ENCODE measurements at places on chromosomes 11 and 22. TPM values are rescaled to one million over a fixed set of nuclear protein-coding genes. Genes with fewer than 3 reads are reported as not detected.
A peak's percentile ranks its signal among the peaks of the same experiment; 100 is the strongest.

DNA sequence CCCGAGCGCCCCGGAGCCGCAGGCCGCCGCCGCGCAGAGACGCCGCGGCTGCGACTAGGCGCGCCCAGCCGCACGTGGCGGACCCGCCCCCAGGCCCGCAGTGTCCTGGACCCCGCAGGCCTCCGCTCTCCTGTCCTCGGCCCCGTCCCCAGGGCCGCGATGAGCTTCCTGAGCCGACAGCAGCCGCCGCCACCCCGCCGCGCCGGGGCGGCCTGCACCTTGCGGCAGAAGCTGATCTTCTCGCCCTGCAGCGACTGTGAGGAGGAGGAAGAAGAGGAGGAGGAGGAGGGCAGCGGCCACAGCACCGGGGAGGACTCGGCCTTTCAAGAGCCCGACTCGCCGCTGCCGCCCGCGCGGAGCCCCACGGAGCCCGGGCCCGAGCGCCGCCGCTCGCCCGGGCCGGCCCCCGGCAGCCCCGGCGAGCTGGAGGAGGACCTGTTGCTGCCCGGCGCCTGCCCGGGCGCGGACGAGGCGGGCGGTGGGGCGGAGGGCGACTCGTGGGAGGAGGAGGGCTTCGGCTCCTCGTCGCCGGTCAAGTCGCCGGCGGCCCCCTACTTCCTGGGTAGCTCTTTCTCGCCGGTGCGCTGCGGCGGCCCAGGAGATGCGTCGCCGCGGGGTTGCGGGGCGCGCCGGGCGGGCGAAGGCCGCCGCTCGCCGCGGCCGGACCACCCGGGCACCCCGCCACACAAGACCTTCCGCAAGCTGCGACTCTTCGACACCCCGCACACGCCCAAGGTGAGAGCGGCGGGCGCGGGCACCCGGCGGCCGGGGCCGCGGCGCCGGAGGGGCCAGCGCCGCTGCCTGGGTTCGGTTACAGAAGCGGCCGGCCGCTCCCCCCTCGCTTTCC is 528 bp downstream of the WEE1 start:
- no peak for DNase-seq

- DNase-seq: no peak
These were observed 2.0 kb downstream of the GRK2 start for GRCh38 chr11:67268081-67268961.

DNA sequence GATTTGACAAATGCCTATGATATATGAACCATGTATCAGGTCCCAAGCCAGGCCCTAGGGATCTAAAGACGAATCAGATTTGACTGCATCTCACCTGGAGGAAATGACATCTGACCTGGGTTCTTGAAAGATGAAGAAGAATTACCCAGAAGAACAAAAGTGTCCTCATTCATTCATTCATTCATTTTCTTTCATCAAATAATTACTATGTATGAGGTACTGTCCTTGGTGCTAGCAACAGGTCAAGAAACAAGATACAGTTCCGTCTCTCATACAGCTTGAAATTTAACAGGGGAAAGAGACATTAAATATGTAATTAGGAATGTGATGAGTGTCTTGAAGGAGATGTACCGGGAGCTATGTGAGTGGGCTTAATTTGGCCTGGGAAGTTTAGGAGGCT is 1.8 kb upstream of the APBB1 start:
- no peak for DNase-seq

GRCh38 chr11:79708319-79708932 is 267.6 kb upstream of the TENM4 start:
- no peak for DNase-seq

GRCh38 chr11:111777094-111778046 is 11.2 kb upstream of the PPP2R1B start:
- DNase-seq: peak; percentile 45

DNA sequence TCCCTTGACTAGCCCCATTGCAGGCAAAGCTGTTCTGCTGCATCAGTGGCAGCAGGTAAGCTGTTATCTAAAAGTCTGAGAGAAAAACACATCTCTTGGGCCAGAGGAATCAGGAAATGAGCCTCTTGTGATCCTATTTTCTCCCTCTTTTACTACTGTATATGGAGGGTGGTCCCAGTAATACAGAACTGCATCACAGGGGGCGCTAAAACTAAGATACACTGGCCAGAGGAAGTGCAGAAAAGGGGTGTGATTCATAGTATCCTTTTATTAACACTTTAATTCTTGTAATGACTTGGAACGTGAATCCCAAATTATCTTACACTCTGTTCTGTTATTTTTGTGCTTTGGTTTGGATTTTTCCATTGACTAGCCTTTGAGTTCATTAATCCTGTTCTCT is 8.8 kb upstream of the MED17 start:
- no peak for DNase-seq

DNA sequence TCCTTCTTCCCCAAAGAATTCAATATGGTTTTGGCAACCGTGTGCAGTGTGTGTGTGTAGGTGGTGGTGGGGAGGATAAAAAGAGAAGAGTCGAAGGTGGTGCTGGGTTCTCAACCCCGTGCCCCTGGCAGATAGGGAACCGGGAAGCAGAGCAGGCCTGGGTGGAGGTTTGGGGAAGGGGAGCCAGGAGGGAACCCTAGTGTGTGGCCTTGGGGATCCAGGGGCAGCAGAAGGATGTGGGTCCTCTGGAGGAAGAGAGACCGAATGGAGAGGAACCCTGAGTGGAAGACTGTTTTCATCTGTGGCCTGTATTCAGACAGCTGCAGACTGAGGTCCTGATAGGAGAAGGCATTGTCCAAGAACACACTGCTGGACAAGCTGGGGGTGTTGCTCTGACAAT is 73.3 kb upstream of the B3GAT1 start:
- no peak for DNase-seq

GRCh38 chr11:64379817-64380709 is 21.1 kb downstream of the RPS6KA4 start:
- DNase-seq: no peak

DNA sequence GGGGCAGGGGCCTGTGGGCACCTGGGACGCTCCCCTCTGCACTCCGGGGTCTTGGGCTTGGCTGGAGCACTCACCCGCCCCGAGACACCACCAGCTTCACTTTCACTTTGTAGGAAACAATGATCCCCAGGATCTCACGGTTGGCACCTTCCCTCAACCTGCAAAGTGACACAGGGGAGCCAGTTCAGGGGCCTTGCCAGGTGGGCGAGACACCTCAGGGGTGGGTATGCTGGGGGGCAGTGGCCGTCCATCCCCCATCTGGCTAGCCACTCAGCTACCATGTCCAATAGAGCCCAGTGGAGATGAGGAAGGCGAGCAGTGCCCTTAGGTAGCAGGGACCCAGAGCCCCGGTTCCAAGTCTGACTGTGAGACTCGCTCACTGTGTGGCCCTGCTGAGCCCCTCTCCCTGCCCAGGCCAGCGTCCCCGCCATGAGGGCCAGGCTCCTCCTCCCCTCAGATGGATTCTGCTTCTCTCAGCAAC is 32.3 kb downstream of the TPBGL start:
- DNase-seq: no peak

DNA sequence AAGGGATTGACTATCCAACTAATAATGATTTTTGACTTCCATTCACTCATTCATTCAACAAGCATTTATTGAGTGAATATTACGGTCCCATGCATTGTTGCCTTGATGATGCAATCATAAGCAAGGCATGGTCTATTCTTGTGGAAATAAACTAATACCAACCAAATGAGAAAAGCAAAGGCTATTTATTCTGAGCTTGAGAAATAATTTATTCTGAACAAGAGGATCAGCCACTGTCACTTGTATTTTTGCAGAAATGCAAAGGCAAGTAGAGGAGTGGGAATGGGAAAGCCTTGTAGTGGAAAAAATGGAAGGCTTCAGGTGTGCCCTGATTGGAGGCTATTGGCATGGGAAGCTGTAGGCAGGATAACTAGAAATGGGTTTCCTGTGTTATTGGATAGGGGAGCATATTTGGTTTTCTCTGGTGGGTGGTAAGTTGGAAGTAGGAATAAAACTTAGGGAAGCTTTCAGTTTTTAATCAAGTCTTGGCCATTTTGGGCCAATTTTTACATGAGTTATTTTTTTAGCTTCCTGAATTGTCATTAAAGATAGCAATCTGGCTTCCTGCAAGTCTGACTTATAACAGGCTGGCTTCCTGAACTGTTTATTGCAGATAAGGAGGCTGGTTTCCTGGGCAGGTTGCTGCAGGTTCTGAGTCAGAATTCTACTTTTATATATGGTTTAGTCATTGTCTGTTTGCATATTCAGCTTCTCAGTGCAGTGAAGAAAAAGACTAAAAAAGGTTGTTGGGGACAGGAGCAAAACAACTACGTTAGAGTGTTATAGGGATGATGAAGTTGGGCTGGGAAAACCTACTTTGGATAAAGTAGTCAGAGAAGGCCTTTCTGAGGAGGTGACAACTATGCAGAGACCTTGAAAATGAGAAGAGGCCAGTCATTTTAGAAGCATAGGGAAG is 106.7 kb downstream of the APIP start:
- no peak for DNase-seq

DNA sequence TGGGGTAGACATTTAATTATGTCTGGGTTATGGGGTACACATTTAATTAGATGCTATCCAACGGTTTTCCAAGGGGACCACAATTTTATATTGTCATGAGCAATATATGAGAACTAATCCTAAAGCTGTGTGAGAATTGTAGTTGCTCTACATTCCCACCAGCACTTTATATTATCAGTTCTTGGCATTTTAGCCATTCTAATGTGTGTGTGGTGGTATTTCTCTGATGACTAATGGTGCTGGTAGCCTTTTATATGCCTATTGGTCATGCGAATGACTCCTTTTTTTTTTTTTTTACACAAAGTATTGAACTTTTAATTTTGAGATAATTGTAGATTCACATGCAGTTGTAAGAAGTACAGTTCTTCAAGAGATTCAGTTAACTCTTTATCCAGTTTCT is 26.2 kb downstream of the TMEM135 start:
- no peak for DNase-seq

DNA sequence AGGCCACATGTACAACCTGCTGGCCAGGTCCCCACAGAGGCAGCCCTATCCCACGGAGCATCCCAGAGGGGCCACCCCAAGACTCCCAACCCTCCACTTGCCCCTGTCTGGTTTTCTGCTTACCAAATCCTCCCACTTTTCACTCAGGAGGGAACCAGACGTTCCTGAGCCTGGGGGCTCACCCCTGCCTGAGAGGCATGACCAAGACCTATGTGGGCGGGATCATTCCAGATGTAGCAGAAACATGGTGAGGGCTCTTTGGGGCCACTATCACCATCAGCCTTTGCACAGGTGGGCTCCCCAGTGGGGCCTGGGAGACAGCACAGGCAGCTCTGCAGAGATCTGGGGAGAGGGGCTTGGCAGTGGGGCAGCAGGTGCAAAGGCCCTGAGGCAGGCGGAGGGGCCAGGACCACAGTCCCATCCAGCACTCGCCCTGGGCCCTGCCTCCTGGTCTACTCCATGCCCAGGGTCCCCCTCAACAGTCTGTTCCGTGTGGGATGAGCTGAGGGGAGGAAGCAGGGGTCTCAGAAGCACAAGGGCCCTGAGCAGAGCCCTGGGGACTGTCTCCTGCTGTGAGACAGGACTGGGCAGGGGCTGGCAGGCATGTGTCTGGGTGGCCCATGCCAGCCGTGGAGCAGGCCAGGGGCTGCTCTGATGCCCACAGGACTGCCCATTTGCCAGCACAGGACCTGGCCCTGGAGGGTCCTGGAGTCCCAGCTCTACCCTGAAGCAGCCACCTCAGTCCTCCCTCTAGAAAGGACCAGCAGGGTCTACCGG is 9.4 kb downstream of the PIM3 start:
- DNase-seq: no peak

DNA sequence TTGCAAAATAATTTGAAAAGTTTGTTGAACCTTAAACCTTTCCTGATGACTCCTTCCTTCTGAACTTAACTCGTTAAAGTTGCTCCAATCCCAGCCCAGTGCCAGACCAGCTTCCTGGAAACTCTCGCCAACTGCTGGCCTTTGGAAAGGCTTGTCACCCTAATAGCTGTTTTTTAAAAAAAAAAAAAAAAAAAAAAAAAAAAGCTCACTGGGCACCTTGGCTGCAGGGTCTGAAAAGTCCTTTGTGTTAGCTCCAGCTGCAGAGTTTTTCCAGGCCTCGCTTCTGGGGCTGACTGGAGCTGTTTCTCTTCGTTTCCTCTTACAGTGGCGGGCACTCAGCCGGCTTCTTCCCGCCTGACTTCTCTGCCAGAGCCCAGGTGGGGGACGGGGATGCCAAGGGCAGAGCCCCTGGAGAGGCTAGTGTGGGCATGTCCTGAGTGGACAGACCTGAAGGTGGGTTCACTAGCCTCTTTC is 25.1 kb downstream of the KCNQ1OT1 start:
- no peak for DNase-seq

GRCh38 chr11:75142714-75143419 is 8.0 kb upstream of the SLCO2B1 start:
- DNase-seq: peak; percentile 76

DNA sequence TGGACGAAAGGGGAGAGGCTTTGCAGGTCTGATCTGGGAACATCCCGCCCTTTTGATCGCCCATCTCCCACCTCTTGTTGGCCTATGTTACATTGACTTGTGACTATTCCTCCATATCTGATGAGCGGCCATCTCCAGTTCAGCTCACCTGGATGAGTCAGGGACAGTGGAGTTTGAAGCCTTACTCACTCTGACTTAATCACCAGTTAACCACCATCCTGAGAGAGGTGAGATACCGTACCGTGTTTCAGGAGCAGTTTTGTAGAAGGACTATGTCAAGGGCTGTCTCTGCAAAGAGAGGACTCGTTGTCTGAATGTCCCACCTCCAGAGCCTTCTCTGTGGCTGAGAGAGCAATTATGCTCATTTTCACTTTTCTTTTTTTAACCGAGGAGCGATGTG is 771.7 kb downstream of the NTM start:
- no peak for DNase-seq

GRCh38 chr11:40204228-40204627 is 1255.2 kb downstream of the LRRC4C start:
- no peak for DNase-seq

GRCh38 chr11:10680956-10681487 is 12.5 kb downstream of the IRAG1 start:
- no peak for DNase-seq

- DNase-seq: no peak
These were observed 31.5 kb downstream of the EHF start for GRCh38 chr11:34652191-34652973.

Gene RAB36
- 22.3 TPM for total RNA-seq

Gene PRSS23
- 178 TPM for total RNA-seq

Gene BATF2
- total RNA-seq: 5.5 TPM

Gene KLHL35
- 1.4 TPM for total RNA-seq

Gene RIMBP3B
- 1.0 TPM for total RNA-seq

Gene SLC22A6
- not detected for total RNA-seq

Gene OR51B2
- total RNA-seq: not detected
